ENCODE measurements at places on chromosomes 12 and 14.

DNA sequence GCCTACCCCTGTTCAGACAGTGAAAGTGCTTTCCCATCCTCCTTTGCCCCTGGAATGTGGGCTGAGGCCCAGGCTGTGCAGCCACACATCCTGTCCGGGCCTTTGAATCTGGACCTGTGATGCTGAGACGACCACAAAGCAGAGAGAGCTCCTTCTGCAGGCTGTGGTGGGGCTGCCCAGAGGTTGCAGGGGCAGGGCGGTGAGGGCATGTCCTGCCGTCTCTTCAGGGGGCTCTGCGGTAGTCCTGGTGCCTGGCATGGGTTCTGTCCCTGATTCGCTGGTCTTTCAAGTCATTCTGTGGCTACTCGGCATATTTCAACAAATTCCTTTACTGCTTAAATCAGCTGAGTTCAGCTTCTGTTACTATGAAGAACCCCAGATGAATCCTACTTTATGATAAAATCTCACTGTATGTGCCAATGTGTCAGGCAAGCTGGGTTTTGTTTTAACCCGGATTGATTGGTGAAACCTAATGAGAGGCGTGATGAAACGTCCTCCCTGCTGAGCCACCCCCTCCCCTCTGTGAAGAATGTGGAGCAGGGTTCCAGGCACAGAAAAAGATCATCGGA lies 63.4 kb upstream of the DICER1 start:
- DNase-seq: peak; percentile 89

DNA sequence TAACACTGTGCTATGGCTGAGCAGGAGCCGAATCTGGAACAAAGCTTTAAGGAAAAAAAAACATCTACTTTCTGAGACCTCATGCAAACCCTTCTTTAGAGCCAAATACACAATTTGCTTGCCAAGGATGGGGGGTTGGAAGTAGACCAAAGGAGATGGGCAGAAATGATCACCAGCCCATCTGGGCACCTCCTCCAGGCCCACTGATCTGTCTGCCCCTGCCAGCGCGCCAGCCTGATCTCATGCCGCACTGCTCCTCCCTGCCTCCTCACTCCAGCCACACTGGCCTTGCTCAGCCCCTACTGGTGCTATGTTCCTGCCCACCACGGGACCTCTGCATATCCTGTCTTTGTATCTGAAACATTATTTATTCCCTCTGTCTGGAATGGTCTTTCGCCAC lies 24.8 kb upstream of the RAB35 start:
- no peak for DNase-seq

DNA sequence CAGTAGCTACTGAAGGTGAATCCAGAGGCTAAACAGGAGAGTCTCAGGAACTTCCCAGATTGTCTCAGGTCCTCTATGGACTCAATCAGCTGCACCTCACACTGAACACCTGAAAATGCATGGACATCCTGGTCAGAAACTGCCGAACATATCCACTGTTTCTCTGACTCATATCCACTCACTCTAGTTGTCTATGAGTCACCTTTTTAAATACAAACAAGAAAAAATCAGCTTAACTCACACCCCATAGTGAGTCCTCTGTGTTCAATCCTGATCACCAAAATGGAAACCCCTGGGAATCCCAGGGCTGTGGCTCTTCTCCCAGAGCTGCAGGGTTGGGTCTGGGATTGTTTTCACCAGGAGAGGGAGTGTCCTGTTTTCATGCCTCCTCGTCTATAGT lies 556.7 kb downstream of the TMEM121 start:
- DNase-seq: no peak

DNA sequence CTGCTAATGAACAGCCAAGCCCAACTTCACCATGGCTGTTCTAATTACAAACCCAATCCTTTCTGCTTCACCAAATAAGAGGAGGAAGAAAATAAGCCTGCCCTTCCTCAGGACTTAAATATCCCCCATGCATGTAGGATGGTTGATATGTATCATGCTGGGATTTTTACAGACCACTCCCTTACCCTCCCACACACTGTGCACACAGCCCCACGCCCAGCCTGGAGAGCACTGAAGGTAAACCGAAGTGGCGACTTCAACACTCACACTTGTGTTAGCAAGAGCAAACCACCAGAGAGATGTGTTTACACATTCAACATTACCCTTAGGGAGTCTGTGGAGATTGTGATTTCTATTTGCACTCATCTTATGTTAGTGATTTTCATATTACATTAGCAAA lies 241.2 kb downstream of the EGLN3 start:
- DNase-seq: no peak

DNA sequence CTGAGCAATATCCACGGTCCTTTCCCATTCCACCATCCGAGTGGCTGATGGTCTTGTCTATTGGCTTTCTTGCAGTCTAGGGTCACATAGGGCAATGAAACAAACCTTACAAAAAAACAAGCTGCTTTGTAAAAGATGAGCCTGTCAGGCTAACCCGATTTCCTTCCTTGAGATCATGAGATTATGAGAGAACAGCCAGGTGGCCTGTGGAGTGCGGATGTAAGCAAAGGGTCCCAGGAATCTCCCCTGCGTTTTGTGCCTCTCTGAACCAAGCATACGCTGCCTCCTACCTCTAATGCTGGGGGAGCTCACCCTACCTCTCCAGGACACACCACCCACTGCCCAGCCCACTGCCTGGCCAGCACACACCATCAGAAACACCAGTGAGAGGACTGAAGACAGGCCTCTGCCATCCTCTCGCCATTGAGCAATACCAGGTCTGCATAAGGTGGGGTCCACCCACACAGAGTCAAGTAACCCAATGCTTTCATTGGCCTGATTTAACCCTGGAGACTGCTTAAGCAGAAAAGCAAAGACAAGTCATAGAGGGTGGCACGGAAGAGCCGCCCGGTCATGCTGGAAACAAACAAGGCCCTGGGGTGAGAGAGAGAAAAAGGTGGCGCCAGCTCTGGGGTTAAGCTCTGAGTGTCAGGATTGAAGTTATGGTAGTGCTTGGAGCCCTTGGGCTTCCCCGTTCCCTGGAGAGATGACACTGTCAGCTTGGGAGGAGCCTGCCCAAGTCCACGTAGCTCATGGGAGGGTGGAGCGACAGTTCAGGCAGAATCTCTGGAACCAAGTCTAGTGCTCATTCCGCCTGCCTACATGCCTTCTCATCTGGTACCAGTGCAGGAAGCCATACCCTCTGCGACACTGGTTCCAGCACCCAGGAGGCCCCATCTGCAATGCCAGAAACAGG lies 46.6 kb downstream of the CALM1 start:
- no peak for DNase-seq

GRCh38 chr14:101405171-101405883 lies 156.0 kb upstream of the DIO3 start:
- peak; percentile 85 for DNase-seq

DNA sequence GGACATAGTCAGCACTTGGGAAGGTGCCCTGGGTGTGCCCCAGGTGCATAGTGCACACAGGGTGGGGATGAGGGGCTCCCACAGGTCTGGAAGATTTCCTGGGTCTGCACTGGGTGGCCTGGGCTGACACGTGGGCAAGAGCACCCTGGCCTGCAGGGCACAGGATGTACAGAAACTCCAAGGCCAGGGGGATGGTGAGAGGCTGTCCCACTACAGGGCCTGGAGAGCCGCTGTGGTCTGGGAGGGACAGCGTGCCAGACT lies 35.8 kb upstream of the PPP1R13B start:
- no peak for DNase-seq

DNA sequence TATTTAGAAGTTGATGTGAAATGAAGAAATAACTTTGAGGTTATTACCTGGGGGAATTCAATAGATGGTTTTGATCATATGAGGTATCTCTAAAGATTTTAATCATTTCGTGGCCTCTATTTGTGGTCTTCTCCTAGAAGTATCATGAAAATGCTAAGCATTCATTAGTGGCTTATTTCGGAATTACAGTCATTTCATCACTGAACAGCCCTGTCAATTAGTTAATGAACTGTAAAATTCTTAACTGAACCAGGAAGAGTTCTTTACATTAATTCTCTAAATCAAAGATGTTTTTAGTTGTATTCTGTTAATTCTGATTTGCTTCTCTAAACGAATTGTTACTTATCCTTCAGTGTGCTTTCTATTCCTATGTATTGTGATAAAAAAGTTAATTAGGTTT lies 248.9 kb downstream of the PAX9 start:
- no peak for DNase-seq

DNA sequence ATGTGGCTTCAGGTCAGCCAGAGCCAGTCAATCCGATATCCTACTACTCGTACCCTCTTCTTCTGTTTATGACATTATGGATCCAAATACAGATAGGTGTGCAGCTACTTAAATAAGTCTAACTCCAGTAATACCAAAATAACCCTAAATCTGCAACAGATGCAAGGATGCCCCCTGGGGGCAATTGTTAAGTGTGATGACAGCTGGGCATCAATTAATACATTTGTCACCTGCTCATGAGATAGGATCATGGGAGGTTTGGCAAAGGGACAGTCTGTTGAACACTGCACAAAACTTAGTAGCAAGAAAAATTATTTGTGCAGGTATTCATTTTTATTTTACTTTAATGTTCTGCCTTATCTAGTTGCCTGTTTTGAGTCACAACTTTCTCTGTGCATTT lies 83.2 kb downstream of the SLC38A6 start:
- no peak for DNase-seq

DNA sequence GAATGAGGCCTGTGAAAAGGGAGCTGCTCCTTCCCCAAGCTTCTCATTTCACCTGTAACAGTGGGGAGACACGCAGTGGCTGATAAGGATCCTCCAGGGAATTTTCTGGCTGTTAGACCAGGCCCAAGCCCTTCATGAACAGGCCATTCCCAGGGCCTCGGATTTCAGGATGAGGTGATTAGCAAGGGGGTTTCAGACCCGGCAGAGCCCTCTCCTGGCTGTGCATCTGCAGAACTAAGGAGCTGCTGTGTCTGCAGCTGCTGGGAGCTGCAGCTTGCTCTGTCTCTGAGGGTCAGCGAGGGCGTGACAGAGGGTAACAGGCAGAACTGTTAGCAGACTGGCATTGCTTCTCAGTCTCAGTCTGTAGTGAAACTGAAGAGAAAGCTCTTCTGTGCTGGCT lies 110.4 kb downstream of the KCNA5 start:
- DNase-seq: no peak

DNA sequence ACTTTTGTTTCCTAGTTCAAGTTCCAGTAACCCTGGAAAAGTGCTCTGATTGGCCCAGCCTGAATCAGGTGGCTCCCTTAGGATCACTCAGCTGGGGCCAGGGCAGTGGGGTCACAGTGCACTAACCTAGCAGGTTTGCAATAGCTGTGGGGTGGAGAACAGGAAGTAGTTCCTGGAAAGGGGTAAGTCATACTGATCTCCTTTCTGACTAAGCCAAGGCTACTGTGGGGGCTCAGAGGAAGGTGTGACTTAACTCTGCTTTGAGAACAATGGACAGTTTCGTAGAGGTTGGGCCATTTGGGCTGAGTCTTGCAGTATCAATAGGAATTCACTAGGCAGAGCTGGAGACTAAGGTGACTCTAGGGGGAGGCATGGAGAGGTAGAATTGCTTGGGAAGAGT lies 89.4 kb downstream of the KIF26A start:
- DNase-seq: no peak

GRCh38 chr12:54935235-54935951 lies 49.2 kb downstream of the TESPA1 start:
- DNase-seq: no peak

- DNase-seq: no peak
These were observed 421.2 kb downstream of the TMEM121 start for GRCh38 chr14:105947599-105947998.

DNA sequence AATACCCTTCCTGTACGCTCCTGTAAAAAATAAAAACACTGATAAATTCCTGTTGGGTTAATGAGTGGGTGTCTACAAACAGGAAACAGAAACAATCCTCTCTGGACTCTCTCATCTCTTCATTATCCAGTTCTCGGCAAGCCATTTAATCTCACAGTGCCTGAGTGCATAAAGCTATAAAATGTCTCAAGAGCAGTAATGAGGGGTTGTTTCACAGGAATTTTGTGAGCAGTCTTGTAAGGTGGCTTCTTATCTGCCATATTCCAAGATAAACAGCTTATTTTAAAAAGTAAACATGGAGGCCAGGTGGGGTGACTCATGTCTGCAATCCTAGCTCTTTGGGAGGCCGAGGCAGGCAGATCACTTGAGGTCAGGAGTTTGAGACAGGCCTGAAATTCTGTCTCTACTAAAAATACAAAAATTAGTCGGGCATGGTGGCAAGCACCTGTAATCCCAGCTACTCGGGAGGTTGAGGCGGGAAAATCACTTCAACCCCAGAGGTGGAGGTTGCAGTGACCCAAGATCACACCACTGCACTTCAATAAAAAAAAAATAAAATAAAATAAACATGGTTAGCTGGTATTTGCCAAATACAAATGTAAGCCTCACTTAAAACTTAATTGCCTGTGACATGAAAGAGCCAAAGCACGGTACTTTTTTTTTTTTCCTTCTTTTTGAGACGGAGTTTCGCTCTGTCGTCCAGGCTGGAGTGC lies 54.0 kb downstream of the CLIP1 start:
- DNase-seq: no peak

DNA sequence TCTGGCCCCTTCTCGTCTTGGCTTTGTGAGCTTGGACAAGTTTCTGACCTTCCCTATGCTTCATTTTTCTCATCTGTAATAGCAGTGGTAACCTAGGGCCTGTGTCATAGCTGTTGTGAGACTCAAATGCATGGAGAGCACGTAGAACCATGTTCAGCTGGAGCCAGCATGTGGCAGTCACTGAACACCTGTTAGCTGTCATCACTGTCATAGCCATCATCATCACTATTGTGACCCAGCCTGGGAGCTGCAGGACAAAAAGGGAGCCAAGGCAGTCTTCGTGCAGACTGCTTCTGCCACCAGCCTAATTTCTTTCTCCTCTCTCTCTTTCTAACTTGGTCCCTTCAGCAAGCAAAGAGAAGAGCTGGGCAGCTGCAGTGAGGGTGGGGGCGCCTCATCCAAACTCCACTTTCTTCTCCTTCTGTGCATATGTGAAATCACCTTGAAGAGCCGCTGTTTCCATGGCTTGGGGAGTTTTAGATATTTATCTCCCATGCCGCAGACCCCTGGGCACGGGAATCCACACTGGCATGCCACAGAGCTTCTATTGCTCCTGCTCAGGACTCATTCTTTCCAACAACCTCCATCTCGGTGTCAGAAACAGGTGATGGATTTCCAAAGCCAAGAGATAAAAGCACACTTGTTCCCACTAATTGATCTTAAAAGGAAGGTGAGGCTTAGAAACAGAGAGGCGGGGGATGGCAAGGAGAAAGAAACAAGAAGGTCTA lies 87.0 kb downstream of the SRRM4 start:
- DNase-seq: no peak

GRCh38 chr14:85597701-85598100 lies 67.8 kb downstream of the FLRT2 start:
- DNase-seq: no peak

DNA sequence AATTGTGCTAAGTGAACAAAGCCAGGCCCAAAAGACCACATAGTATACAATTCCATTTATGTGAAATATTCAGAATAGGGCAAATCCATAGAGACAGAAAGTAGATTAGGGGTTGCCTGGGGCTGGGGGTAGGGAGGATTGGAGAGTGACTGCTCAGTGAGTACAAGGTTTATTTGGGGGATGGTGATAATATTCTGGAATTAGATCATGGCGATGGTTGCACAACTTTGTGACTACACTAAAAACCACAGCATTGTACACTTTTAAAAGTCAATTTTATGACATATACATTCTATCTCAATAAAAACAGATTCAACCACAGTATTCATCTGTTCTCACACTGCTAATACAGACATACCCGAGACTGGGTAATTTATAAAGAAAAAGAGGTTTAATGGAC lies 68.7 kb upstream of the MAP1LC3B2 start:
- no peak for DNase-seq
